K562 (cell line): ENCODE measurements at places on chromosomes 5 and 9. TPM values are rescaled to one million over a fixed set of nuclear protein-coding genes. Genes with fewer than 3 reads are reported as not detected.

The GHR gene
- 0.13 TPM in 1 of 2 replicates, not detected in the other for total RNA-seq

DNA sequence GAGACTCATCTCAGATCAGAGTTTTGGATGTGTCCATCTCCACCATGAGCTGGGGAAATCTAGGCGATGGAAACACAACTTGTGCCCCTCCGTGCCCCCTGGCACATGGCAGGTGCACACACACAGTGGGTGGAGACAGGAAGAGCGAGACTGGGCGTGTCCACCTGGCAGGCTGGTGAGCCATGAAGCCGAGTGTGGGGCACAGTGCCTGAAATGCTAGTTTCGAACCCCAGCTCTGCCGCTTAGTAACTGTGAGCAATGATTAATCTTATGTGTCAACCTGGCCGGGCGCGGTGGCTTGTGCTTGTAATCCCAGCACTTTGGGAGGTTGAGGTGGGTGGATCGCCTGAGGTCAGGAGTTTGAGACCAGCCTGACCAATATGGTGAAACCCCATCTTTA lies 80.8 kb upstream of the RNU6ATAC start:
- H3K36me3 ChIP-seq, result no peaks in the 10 kb centered on the region
- no peaks in the 10 kb centered on the region for H3K4me1 ChIP-seq
- DNase-seq, result no peak
- no peak overlapping the region for H3K4me3 ChIP-seq
- no peak overlapping the region for H3K27ac ChIP-seq

DNA sequence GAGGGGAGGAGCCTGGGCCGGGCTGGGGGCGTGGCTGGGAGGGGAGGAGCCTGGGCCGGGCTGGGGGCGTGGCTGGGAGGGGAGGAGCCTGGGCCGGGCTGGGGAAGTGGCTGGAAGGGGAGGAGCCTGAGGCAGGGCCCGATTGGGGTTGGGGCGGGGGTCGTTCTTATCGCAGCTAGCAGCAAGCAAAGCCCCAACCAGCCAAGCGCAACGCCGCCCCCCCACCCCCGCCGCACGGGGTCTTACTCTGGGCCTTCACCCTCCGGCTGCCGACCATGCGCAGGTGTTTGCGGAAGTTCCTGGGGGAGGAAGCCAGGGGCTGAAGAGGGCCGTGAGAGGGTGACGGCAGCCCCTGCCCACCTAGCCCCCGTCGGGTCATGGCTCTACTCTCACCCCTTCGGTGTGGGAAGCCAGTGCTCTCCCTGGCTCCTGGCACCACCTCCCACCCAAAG lies 5.0 kb downstream of the NSMF start:
- peak overlapping the region; percentile 51; the same call in 2 of the 3 replicates for H3K27ac ChIP-seq
- H3K36me3 ChIP-seq, result peaks cover 67% of the 10 kb centered on the region
- H3K4me1 ChIP-seq, result peaks cover 88% of the 10 kb centered on the region
- no peaks in the 10 kb centered on the region for H3K27me3 ChIP-seq
- DNase-seq, result peak; percentile 82

The CDC14B gene
- total RNA-seq, result 5.8 and 6.4 TPM in 2 replicates

- H3K27me3 ChIP-seq, result peaks cover 29% of the 10 kb centered on the region; the same call in 2 of the 3 replicates
- peaks cover 11% of the 10 kb centered on the region for H3K4me1 ChIP-seq
- no peak for DNase-seq
Observed at GRCh38 chr5:150615141-150615699, 25.2 kb upstream of the SYNPO start.

GRCh38 chr5:30749971-30750370 lies 443.5 kb upstream of the CDH6 start:
- H3K36me3 ChIP-seq, result no peaks in the 10 kb centered on the region
- H3K27ac ChIP-seq, result no peak overlapping the region
- no peak for DNase-seq
- H3K27me3 ChIP-seq, result no peaks in the 10 kb centered on the region
- no peak overlapping the region for H3K4me3 ChIP-seq

The RXFP3 gene
- not detected in 2 replicates for total RNA-seq

- peaks cover 24% of the 10 kb centered on the region for H3K4me1 ChIP-seq
- no peak overlapping the region for H3K4me3 ChIP-seq
- peaks cover 13% of the 10 kb centered on the region; the same call in 2 of the 3 replicates for H3K36me3 ChIP-seq
- H3K27ac ChIP-seq, result no peak overlapping the region
Observed at GRCh38 chr9:128292009-128292408, 15.9 kb downstream of the SWI5 start.
